M059J (cell line): ENCODE measurements at places on chromosomes 2 and 18.

- DNase-seq, result peak; percentile 57
These were observed 116.0 kb downstream of the ABCA12 start for GRCh38 chr2:215022418-215022817.

DNA sequence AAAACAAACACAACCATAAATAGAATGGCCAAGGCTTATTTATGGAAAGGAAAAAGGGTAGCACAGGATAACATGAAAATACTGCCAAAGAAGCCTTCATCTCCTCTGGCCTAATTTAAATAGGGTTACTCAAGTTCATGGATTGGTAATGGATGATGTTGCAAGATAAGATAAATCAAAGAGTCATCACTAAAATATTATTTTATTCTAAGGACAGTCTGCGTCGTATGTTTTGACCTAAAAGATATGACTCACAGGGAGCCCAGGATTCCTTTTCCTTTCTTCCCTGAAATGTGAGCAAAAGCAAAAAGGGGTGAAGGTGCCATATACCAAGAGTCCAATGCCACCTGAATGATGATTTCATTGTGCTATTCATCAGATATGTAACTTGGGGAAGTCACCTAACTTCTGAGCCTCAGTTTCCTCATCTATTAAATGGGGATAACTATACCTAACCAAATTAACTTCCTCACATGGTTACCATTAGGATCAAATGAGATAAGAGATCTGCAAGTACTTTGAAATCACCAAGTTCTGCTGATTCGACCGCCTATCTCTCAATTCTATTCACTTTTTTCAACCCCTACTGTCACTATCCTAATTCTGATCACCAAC lies 137.7 kb downstream of the THADA start:
- DNase-seq, result peak; percentile 77

- DNase-seq, result no peak
These were observed 274.0 kb upstream of the FIGN start for GRCh38 chr2:164009756-164010337.

- DNase-seq, result no peak
These were observed 15.0 kb upstream of the CPS1 start for GRCh38 chr2:210541290-210541902.

GRCh38 chr2:237955640-237956401 lies 11.0 kb upstream of the UBE2F start:
- DNase-seq, result no peak

- DNase-seq, result no peak
These were observed 3.3 kb downstream of the CIB4 start for GRCh38 chr2:26637811-26638310.

DNA sequence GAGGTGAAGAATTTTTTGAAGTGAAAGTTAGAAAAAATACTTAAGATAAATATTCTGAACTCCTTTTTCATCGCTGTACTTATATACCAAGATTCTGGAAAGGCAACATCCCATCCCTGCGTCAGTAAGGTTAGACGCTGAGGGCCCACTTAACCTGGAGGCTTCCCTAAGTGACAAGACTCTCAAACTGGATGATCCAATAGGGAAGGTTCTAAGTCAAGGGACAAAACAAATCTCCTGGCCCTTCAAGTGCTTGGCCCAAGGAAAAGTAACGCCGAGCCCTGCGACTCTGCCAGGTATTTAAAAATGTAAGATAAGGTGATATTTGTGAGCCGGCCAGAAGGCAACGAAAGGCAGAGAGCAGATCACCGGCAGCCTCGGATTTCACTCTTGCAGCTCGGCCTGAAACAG lies 1.3 kb downstream of the STK39 start:
- no peak for DNase-seq

GRCh38 chr2:195395362-195395761 lies 261.7 kb upstream of the SLC39A10 start:
- peak; percentile 61 for DNase-seq

DNA sequence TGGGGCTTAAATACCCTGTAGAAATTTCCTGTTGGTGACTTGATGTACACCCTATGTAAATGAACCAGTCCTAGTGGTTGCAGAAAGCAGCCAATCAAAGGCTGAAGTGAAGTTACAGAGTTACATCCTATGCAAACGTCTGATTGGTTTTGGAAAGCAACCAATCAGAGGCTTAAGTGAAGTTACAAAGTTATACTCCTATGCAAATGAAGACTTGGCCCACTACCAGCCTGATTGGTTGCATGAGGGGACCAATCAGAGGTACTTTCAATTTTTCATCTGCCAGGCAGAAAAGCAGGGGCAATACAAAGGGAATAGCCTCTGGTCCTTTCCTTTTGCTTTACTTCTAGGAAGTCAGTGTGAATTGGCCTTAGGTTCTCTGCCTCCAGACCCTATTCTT lies 13.6 kb upstream of the ZNF397 start:
- peak; percentile 32 for DNase-seq

DNA sequence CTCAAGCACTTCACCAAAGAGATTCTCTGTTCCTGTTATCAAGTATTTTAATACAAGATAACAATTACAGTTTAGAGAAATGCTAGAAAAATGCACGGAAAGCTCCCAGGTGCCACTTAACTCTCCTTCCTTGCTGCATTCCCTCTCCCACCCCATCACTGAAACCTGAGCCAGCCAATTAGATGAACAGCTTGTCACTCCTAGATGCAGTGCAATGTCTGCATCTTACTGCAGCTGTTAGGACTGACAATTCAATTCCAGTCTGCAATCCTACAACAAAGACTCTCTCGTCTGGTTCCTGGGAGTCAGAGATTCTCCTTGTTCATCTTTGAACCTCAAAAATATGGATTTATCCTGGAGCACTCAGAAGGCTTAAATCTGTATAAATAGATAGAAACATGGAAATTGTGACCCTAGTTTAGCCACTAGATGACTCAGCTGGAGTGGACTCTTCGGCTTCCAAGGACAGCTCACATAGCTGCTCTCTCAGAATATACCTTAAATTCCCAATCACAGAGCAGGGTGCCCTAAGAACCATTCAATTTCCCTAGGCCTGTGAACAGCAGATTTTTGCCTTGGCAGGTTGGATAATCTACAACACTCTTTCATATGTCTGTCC lies 311.1 kb downstream of the NRXN1 start:
- DNase-seq, result no peak

GRCh38 chr2:171491292-171491691 lies 31.0 kb upstream of the CYBRD1 start:
- no peak for DNase-seq

- no peak for DNase-seq
These were observed 195.7 kb upstream of the MMADHC start for GRCh38 chr2:149783284-149783683.

DNA sequence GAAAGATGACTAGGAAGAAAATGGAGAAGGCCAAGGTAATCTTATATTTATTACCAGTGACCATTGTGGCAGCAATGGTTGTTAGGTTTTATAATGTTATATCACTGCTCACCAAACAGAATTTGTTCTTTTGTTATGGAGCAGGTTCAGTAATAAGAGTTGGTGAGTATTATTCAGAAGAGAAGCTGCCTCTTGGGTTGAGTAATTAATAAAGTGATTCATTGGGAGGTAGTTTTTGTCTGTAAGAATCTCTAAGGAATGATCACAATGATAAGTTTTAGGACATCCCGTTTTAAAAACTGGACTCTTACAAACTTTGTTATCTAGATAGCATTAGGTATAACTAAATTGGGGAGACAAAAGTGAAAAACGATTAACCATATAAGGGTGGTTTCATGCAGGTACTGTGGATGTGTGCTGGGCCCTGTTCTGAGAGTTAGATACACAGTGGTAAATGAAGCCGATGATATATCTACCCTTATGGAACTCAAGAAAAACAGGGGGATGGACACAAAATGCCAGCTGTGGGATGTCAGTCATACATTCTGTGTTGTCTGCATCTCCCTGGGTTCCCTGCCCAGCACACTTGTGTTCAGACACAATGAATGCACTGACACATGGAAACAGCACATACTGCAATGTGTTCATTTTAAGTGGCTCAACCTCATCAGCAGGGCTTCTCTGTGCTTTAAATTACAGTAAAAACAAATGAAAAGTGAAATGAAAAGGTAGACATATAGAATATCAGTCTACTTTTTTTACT lies 7.5 kb downstream of the MAP4K4 start:
- DNase-seq, result no peak

DNA sequence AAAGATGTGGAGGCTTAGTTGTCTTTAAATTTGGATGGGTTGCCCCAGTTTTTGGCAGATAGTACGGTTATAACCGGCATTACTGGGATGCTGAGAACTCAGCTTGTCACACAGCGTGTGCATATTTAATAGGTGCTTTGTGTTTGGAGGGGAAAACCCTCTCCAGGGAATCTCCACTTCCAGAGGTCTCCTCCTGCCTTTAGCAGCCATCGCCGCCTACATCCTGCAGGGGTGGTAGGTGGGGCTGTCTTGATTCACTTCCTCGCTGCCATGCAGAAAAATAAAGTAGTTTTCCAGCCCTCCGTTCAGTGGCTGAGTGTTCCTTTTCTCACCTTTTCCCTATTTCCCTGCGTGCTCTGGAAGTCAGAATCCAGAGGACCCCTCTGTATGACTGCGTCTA lies 76.4 kb downstream of the ITGB1BP1 start:
- DNase-seq, result no peak

GRCh38 chr2:74457549-74458131 lies 598 bp upstream of the WBP1 start:
- DNase-seq, result peak; percentile 59

- peak; percentile 42 for DNase-seq
These were observed 104.3 kb downstream of the CSRNP3 start for GRCh38 chr2:165573534-165574461.

DNA sequence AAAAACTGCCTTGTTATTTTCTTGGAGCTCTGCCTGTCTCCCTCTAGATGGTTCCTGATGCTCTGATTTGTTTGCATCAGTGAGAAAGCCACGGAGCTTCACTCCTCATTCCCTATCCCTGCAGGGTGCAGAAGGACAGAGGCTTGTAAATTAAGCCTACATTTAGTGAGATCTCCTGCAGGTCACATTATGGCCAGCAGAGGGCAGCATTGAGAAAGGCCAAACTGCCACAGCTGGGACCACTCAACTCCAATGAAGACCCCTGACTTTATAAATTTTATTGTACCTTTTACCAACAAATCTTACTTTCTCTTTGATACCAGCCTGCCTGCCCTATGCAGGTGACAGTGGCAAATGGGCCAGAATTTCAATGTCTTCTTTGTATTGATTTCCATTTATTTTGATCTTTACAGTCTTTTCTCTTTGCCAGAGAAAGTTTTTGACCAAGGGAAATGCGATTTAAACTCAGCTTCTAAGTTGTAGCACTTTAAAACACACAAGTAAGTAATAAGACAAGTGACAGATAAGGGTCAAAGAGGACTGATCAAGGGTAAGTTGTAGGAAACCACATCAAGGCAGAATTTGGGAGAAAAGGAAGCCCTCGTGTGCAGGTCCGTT lies 1029.1 kb upstream of the KLHL29 start:
- peak; percentile 5 for DNase-seq

- peak; percentile 92 for DNase-seq
These were observed 186.6 kb downstream of the NRP2 start for GRCh38 chr2:205868773-205869333.

GRCh38 chr2:154713675-154714074 lies 15.2 kb downstream of the KCNJ3 start:
- no peak for DNase-seq

DNA sequence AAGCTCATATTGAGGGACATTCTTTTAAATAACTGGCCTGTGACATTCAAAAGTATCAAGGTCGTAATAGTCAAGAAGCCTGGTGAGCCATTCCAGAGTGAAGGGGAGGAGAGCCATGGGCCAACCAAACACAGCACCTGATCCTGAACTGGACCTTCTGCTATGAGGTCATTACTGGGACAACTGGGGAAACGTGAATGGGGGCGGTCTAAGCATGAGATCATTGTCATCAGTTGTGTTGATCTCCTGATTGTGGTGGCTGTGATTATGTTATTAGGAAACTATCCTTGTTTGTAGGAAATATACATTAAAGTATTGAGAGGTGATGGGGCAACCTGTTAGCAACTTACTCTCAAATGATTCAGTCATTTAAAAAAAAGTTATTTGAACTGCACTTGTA lies 79.3 kb downstream of the FBXO15 start:
- no peak for DNase-seq

DNA sequence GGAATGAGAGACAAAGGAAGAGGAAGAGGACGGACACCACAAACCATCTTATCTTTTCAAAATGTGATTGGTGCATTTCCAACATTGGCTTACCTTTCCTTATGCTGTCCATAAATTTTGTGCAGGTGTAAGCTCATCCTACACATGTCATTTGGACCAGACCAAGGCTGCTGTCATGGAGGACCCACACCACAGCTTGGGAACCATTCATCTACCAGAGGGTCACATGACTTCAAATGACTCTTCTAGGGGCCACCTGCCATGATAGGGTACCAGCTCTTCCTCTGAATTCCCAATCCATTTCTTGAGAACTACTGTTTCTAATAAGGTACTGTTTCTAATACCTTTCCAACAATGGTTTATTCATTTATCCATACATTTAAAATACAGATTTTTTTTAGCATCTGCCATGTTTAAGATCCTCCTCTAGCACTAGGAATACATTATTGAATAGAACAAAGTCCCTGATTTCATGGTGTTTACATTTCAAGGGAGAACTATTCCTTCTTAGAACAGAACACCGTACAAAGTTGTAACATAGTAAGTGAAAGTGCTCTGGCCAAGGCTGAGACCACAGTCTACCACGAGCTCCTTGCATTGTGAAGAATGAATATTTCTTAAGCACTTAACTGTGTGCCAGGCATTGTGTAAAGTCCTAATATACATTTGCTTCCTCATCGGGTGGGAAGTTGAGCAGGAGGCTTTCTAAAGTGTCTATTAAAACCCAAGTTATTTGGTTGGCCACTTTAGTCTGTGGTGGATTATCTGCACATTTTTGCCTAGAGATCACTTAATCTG lies 246.1 kb upstream of the FN1 start:
- no peak for DNase-seq

DNA sequence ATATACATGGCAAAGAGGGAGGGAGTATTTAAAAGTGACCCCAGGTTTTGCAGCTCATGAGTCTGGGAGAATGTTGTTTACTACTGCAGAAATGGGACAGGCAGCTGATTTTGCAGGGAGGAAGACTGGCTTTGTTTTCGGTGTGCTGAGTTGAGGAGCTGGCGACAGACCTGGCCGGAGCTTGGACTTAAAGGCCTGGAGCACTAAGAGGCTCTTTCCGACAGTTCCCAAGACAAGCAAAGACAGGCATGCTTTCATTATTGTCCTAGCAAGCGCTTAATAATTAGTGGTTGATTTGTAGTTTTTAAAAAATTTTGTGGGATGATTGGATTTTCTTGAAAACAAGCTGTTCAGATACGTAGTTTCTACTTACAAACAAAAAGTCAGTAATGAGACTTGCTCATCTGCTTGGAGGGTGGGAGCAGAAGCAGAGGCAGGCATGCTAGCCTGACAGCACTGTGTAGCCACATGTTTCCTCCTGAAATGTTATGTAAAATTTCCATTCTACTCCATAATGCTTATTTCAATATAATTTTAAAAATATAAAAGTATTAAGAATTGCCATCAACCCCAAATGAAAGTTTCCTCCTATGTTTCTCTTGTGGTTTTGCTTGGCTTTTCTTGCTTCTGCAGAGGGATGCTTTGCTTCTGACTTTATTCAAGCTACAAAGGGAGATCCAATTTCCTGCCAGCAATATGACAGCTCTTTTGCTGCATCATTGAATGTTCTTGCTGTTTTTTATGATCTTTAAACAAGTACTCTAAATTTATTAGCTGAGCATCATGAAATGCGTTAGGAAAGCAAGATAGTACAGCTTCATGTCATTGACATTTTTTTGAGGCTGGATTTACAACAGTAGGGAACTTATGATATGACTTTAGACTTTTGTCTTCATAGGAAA lies 75.8 kb downstream of the PHLPP1 start:
- peak; percentile 22 for DNase-seq

GRCh38 chr2:34498561-34498960 lies 899.5 kb upstream of the FAM98A start:
- DNase-seq, result no peak

- DNase-seq, result no peak
These were observed 83.5 kb upstream of the RAB12 start for GRCh38 chr18:8525692-8526091.
